ENCODE measurements at places on chromosomes 12 and 14. TPM values are rescaled to one million over a fixed set of nuclear protein-coding genes. Genes with fewer than 3 reads are reported as not detected.

- DNase-seq: no peak
Measured at GRCh38 chr14:101233808-101234207, 327.5 kb upstream of the DIO3 start.

FAM90A1 gene
- polyA plus RNA-seq: 0.25 TPM

SMIM41 gene
- not detected for polyA plus RNA-seq

TBX5 gene
- not detected for polyA plus RNA-seq

GRCh38 chr12:125533434-125534029 lies 468.3 kb downstream of the AACS start:
- DNase-seq: no peak

MUCL1 gene
- not detected for polyA plus RNA-seq

DNA sequence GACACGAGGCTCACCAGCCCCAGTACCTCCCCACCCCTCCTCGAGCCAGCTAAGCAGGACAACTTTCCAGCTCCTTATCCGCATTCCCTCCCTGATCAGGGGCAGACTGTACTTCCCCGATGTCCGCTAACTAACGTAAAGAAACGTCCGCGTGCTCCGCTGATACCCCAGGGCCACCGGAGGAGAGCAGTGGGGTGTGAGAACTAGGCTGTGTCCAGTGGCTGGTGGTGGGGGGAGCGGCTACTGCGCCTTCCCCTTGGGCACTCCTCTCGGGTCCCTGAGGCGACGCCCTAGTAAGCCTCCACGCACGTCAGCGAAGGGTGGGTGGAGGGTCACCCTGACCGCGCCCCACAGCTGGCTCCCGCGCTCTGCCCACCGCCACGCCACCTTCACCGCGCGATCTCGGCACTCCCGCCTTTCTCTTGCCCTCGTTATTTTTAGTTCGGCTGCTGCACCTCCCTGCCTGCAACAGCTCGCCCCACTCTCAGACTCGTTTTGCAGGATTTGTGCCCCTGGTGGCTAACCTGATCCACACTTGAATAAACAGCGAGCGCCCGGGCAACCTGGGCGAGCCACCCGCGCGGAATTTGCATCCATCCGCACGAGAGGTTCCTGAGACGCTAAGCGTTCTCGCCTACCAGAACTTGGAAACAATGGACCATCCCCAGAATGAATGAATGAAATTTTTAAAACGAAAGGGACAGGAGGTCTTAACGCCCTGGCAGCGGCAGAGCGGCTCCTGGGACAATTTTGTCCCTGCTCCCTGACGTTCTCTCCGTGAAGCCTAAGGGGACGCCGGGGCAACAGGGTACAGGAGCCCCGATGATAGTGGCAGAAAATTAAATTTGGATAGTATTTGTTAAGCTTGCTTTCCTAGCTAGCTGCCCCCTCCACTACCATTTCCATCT lies 6.9 kb upstream of the BMP4 start:
- DNase-seq: no peak

SELPLG gene
- polyA plus RNA-seq: 349 TPM

GRCh38 chr12:11813438-11813813 lies 164.0 kb downstream of the ETV6 start:
- no peak for DNase-seq

GRCh38 chr12:127108360-127109215 lies 1158.4 kb upstream of the TMEM132C start:
- DNase-seq: peak; percentile 42

DNA sequence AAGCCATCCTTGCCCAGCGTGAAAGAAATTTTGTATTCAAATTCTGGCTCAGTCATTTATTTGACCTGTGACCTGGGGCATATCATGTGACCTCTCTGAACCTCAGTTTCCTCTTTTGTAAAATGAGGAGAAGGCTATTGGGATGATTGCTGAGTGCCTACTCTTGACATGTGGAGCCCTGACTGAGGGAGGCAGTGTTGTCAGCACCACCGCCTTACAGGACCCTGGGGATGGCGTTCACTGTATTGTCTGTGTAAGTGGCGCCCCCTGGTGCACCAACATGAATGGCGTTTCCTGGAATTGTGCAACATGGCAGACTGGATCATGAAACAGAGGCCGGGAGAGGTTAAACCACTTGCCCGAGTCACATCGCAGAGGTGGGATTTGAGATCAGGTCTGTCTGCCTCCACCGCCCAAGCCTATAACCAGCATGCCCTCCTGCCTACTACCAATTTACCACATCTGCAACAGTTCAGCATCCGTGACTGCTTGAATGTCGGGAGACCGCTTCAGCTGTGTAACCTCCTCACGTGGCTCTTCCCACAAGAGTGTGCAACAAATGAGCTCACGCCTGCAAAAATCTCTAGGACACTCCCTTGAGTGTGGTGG lies 20.1 kb upstream of the CCDC63 start:
- peak; percentile 74 for DNase-seq

DNA sequence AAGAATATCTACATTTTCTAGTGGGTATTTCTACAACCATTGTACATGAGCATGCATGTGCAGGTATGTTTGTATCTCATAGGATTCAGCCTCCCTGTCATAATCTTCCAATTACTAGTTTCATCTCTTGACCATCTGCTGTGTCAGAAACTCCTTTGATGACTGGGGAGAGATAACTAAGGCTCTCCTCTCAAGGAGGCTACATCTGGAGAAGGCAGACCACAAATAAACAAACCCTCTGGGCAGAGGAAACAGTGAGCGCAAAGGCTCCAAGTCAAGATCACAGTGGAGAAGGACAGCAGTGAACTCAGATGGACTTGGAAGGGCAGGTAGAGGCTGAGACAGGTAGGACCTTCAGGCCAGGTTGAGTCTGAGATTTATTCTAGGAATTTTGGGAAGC lies 166.4 kb downstream of the PELI2 start:
- no peak for DNase-seq

DNA sequence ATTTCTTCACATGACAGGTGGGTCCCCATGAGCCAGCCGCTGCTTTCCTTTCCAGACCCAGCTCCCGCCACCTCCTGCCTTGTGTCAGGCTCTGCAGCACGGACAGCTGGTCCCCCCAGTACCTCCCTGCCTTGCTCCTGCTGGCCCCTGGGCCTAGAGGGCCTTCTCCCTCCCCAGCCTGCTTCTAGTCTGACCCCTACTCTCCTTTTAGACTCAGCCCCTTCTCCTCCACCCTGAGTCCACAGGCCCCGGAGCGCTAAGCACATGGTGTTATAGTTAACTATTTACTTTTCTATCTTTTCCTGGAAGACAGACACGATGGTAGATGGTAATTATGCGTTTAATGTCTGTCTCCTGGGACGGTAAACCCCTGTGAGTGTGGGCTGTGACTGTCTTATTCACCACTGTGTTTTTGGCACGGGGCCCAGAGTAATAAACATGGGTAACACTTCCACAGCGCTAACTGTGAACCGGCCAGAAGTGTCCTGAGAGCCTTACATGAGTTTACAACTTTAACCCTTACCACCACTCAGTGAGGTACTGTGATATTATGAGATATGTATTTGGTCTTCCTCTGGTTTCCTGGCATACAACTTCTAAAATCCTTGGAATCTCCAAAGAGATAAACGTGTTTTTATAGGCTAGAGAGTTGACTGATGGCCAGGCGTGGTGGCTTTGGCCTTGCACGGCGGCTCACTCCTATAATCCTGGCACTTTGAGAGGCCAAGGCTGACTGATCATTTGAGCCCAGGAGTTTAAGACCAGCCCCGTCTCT lies 41.2 kb downstream of the DGLUCY start:
- no peak for DNase-seq
